Hematopoietic multipotent progenitor cell (in vitro differentiated cells): ENCODE measurements at places on chromosomes 5 and 9. TPM values are rescaled to one million over a fixed set of nuclear protein-coding genes. Genes with fewer than 3 reads are reported as not detected.

GRCh38 chr5:67192719-67193438 is 3.7 kb downstream of the CD180 start:
- DNase-seq: no peak

GRCh38 chr9:120942186-120943001 is 15.8 kb upstream of the TRAF1 start:
- no peak for DNase-seq

- DNase-seq: no peak
Observed at GRCh38 chr9:101130054-101130453, 101.5 kb downstream of the PLPPR1 start.

DNA sequence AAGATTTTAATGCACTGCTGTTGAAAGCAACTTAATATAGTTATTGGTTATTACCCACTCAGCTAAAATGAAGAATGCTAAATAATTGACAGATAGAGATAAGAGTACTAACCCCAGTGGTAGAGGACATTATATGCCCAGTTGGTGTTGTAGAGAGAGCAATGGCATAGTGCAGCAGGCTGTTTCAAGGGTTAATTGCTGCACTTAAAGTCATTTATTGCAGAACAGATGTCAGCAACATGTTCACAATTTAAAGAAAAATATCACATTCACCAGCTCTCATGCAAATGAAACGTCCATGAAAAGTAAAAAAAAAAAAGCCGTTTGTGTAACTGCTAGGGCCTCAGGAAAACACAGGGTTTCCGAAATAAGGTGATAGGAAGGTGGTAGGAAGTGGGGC is 254.6 kb downstream of the MTRR start:
- DNase-seq: no peak

TTC23L gene
- under 0.01 TPM for total RNA-seq

TXNDC8 gene
- total RNA-seq: not detected
